ENCODE measurements at places on chromosomes 6 and 20.

- DNase-seq: no peak
Observed at GRCh38 chr20:3210346-3210745, 1.0 kb downstream of the ITPA start.

- DNase-seq: no peak
Observed at GRCh38 chr6:143346004-143346403, 104.5 kb downstream of the ADAT2 start.

DNA sequence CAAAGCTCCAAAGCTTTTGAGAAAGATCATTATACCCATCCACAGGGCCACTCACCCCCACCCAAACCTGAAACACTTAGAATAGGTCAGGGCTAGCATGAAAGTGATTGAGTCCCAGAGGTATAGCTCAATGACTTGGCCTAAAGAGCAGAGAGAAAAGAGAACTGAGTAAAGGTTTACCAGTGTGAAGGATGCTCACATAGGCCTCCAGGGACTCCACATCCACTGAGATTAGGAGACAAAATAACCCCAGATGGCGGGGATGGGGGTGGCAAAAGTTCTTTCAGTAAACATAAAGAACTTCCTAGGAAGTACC, 12.2 kb downstream of the SAYSD1 start:
- no peak for DNase-seq

DNA sequence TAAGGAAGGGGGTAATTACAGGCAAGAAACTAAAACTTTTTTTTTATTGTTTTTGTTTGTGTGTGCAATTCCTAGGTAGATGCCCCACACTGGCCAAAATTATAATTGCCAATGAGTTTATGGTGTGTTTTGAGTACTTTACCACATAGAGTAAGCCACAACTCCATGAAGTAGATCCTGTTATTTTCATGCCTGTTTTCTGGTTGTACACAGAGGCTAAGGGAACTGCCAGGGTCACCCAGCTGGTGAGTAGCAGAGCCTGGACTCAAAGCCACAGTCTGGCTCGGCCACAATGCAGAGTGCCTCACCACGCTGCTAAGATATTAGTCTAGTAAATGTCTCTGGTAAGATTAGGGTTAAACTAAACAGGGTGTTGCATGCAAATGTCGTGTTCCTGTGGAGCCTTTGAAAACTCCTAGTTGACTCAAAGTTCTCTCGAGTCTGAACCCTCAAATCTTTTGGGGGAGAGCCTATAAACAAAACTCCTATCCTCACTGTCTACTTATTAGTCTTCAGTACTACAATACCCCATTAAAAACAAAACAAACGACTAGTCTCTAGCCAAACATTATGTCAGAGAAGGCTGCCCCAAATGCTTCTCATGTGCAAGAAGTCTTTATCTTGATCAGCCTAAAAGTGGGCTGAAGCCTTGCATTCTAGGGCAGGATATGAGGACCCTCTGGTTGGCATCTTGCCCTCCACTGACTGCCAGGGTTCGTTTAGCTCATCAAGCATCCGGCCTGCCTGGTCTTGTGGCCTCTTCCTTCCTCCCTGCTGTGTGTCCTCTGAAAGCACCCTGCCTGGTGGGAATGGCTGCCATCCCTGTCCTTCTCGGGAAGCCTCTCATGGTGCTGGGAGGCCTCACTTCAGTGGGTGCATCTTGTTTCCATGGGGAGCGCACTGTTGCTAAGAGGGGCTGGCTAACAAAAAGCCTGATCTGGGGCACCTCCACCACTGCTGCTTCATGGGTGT, 4.2 kb downstream of the DUSP22 start:
- no peak for DNase-seq

DNA sequence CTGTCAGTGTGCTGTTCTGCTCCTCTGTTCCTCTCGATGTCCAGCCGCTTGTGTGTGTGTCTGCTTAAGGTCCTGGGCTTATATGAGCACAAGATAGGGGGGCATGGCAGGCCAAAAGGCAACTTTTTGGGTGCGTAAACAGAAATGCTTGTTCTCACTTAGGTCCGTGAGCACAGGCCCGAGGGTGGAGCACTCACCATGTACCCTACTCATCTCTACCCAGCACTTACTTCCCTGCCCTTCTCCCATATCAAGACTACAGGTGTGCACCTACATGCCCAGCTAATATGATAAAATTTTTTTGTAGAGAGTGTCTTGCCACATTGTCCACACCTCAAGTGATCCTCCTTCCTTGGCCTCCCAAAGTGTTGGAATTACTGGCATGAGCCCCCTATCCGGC, 34.3 kb downstream of the NCOA3 start:
- DNase-seq: no peak

GRCh38 chr20:35001596-35002362, 46.1 kb downstream of the MYH7B start:
- DNase-seq: no peak

DNA sequence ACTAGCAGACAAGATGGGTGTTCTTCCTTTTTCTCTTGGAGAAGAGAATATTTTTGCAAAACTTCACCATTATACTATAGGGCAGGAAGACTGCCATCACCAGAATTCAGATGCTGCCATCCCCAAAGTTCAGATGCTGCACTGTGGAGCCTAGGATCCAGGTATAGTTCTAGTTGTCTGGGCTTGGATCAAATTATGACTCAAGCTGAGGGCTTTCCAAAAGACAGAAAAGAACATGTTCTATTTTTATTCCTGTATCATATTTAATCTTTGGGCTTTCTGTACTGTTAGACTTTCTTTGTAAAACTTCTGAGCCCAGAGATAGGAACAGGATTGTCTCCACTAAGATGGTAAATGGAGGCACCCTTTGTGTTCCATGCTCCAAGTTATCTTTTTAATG, 22.0 kb downstream of the FAM83B start:
- DNase-seq: no peak

DNA sequence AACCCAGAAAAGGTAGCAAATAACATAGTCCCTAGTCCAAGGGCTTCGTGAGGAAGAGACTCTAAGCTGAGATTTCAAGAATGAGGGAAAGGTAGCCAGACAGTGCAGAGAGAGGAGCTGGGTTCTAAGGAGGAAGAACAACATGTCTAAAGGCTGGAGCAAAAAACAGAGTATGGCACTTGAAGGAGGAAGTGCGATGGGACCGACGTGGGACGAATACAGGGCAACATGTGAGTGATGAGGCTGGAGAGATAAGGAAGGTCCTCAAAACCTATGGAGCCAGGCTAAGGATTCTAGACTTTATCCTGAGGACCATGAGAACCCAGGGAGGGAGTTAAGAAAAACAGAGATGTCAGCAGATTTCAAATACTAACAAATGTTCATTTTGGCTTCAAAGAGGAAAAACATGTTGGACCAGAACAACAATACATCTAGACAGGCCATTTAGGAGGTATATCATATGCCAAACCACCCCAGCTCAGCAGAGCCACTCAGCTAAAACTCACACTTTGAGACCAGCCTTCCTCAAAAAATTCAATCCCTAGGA, 17.5 kb downstream of the ATXN1 start:
- no peak for DNase-seq

GRCh38 chr20:8368670-8369069, 236.6 kb downstream of the PLCB1 start:
- DNase-seq: no peak

DNA sequence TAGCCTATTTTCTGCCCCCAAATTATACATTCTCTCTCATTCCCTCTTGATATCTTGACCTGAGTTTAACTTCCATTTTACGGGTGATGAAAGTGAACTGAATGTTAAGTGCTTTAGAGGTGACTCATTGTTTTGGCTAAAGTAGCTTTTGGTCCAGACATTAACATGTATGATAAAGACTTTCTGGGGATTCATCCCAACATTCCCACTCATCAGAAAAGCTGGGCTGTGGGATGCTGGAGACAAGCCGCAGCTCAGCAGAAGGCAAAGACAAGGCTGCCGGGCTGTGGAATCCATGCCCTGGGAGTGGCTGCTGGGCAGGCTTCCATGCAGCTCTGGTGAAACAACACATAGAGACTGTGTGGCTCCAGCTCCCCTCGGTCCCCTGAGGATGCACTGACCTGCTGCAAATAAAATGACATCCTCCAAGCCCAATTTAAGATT, 89.9 kb upstream of the SYNDIG1 start:
- DNase-seq: no peak

DNA sequence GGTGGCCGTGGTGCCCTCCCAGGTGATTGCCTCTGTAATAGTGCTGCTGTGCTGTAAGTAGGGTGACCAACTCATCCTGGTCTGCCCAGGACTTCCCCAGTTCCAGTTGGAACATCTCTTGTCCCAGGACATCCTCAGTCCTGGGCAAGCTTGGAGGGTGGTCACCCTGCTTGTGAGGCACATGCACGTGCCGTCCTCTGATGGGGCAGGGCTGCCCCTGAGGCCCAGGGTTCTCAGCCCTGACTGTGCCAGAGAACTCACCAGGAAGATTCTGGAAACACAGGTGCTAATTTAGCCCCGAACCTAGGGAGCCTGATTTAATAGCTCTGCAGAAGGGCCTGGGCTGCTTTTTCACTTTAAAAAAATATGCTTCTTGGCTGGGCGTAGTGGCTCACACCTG, 120.9 kb upstream of the PHACTR3 start:
- DNase-seq: no peak

DNA sequence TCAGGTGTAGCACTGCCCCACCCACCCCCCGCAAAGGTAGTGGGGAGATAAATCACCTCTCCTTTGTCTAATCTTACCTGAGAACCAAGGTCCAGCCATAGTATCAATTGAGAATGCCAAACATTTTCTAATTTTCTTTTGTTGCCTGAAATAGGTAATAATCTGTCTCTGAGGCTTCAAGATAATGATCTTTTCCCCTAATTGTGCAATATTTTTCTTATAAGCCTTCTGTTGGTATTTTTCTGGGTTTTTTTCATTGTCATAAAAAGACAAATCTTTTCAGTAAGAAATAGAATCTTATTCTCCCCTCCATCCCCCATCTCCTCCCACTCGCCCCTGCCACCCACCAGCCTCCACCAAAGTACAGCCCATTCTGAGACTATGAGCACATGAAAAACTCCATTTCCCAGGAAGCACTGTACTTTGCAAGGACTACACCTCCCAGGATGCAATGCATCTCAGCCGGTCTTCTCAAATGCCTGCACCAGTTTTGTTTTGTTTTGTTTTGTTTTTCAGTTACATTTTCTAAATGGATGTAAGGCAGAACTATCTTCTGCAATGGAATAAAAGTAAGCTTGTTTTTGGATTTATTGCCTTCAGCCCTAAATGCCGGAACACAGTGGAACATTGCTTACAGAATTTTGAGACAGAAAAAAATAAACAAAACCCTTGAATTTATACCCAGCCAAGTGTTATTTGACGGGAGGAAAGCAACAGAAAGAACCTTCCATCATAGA, 268.0 kb downstream of the TFAP2A start:
- DNase-seq: peak; percentile 10

- no peak for DNase-seq
Observed at GRCh38 chr6:134272374-134272773, 45.5 kb downstream of the SGK1 start.

- DNase-seq: no peak
Observed at GRCh38 chr6:42702200-42702599, 20.2 kb downstream of the PRPH2 start.

- DNase-seq: peak; percentile 59
Observed at GRCh38 chr6:2764610-2765165, 505 bp upstream of the WRNIP1 start.

DNA sequence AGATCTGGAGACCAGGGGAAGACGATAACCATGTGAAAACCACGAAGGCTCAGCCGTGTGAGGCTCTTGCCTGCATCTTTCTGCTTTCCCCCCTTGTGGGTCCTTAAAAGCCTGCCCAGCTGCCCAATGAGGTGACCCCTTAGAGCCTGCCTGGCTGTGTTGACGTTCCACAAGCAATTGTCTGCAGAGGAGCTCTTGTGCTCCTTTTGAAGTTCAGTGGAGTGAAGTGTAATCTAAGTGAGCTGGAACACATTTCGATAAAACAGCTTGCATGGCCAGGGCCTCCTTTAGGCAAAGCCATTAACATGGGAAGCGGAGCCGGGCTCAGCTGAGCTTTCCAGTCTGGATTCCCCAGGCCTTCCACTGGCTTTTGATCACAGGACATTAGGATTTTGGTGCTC, 27.3 kb upstream of the TCP11 start:
- DNase-seq: no peak

- DNase-seq: no peak
Observed at GRCh38 chr20:31666258-31667042, 28.7 kb downstream of the COX4I2 start.

GRCh38 chr6:20313960-20314530, 87.6 kb upstream of the E2F3 start:
- no peak for DNase-seq

DNA sequence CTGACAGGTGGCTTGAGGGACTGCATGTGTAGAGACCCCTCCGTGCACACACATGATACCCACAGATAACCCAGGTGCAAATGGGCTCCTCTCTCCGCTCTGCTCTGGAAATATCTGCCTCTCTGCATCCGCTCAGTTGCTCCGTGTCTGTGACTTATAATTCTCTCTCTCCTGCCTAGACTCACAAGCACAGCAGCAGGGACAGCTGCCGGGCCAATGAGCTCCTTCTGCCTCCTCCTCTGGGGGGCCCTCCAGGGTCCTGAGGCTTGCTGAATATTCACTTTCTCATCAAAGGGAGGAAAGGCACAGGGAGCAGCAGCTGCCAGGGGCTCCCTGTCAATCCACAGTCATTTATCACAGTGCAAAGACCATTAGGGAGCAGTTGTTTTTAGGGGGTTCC, 24.1 kb downstream of the LRFN2 start:
- DNase-seq: no peak

Measured in NCI-H1694 (cell line).